D341Med (cell line): ENCODE measurements at places on chromosomes 11 and 22.

DNA sequence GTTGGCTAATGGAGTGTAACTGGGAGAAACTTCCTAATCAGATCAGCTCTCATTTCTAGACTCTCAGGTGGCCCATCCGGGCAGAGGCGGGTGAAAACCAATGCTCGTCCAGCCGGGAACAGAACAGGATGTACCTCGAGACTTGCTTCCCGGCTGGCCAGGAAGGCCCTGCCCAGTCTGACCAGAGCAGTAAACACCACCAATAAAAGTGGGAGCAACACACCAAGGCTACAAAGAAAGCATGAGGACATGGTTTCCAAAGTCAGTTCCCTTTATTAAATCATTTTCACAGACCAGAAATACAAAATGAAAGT, 940 bp upstream of the TNKS1BP1 start:
- DNase-seq, result no peak

- DNase-seq, result peak; percentile 8
Measured at GRCh38 chr11:117356126-117356890, 28.7 kb downstream of the CEP164 start.

DNA sequence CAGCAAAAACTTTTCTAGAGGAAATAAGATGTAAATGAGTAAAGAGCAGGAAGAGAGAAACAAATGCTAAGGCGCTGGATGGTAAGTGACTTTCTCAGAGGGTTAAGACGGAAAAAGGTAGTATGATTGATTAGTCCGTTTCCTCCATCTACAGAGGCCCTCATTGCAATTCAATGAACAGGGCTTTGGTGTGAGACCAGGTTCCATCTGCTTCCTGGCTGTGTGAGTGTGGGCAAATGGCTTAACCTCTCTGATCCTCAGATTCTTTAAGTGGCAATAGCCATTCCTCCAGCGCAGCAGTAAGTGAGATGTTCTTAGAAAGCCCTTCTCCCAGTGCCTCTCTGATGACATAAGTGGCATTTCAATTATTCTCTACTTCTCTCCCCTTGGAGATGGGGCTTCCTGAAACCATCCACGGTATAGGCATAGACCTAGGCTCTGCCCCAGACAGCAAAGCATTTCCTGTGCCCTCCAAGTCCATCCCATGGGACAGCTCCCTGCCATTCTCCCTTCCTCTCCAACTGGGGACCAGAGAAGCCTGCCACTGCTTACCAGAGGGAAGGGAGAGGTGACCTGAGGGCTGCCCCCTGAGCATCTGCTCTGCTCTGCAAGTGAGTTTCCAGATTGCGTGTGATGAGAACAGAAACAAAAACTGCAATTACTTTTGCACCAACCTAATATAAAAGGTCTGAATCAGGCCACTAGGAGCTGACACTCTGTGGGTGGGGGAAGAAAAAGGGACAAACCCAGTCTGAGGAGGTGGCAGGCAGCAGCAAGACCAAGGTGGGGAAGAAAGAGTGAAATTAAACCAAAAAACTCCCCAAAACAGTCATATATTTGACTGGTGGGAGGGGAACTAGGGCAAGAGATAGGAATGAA, 12.7 kb upstream of the CD44 start:
- no peak for DNase-seq

DNA sequence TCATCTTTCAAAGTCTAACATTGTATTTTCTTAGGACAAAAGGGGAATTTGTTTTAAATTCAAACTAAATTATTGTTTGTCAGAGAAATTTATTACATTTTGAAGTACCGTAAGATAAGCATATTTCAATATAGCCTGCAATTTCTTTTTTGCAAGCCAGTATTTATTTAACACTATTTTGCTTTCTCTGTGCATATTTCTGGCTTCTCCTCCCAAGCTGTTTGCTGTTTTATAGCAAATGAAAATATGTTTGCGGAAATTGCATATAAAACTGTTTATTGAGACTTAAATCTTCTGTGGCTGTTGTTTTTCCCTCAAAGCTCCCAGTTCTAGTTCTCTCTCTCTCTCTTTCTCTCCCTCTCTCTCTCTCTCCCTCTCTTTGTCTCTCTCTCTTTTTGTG, 866.8 kb downstream of the FAM181B start:
- DNase-seq, result no peak

DNA sequence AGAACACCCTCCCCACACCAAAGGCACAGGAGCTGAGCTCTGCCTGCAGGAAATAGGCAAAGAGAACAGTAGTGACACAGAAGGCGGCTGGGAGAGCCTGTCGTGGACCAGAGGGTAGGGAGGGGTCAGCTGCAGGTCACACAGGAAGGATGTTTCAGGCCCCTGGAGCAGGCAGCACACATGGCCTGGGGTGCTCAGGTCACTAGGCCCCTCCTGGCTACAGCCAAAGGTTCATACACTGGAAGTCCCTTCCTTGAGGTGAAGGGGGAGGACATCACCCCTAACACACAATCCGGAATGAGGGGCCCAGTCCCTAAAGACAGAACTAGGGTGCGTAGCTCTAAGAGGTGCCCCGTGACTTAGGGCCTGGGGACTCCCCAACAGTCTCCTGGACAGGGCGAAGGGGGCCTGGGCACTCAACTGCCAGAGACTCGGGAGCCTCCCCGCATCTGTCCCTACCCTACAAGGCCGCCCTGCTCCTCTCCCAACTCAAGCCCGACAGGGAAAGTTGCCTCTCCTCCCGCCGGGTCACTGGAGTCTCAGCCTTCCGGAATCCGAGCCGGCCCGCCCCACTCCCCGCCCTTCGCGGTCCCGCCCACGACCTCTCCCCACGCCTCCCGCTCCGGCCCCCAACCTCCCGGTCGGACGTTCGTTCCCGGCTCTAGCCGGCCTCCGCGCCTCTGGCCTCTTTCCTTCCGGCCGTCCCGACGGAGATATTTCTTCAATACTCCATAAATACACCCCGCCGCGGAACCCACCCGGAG, at the start of gene CYB5R2:
Gene CYB5R2 (minus strand): TSS at position 541 of the 764 bp plus-strand sequence. CDS start 675 bp downstream, outside the sequence.
- DNase-seq, result no peak

DNA sequence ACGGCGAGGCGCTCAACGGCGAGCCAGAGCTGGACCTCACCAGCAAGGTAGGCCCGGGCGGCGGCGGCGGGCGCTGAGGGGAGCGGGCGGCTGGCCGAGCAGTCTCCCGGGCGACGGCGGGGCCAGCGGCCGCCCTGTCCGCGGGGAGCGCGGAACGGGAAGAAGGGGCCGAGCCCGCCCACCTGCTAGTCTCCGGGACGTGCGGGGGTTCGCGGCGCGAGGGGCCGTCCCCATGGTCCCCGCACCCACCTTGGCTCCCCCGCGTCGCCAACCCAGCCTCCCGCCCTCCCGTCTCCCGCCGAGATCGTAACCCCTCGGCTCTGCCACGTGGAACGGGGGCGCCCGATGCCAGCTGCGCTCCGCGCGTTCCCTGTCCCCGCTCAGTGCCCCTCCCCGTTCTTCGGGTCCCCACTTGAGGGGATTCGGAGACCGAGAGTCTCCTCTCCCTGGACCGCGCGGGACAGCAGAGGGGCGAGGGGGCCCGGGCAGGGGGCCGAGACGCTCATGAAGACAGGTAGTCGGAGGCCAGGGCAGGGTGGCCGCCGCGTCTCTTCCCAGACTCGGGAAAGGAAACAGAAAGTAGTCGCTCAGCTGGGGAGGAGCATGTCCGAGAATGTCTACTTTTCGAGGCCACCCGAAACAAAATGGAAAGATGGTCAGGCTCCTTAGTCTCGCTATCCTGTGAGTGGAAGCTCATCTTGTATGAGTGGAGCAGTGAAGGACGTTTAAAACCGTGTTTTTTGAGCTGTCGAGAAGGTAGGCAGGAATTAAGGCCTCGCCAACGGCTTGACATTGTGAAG, 557 bp downstream of the GTPBP1 start:
- peak; percentile 73 for DNase-seq

DNA sequence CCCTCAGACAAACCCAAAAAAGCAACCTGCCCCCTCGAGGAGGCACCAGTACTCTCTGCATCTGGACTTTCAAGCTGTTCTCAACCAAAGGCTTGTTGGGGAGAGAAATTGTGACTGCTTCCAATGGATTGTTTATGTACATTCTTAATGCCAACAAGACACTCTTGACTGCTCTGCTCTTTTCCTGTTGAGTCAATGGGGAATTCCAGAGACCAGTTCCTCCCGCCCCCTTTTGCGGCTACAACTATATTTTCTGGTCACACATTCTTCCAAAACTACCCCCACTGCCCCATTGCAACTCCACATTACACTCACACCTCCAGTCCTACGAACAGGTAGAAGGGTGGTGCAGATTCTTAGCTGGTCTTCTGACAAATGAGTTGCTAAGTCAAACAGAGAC, 187.0 kb downstream of the DSCAML1 start:
- DNase-seq, result no peak

DNA sequence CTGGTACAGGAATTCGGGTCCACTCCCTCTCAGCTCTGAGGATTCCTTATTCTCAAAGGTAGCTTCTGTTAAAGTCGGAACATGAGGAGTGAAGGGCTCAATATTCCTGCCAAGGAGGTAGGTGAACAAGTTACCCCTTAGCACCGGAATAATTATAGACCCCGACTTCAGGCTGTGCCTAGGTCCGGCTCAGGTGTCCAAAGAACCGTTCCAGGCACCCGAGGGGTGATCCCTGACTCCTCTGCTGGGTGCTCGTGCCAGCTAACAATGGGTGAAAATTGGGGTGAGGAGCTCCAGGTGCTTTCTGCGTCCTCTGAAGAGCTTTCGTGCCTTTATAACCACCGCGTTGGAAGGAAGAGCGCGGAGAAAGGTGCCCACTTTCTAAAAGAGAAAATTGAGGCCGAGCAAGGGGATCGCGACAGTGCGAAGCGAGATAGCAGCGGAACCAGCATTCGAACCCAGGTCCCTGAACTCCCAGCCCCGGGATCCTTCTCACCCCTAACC, 393 bp downstream of the CYB561A3 start:
- no peak for DNase-seq

- no peak for DNase-seq
Measured at GRCh38 chr22:27418261-27418660, 383.3 kb downstream of the MN1 start.

DNA sequence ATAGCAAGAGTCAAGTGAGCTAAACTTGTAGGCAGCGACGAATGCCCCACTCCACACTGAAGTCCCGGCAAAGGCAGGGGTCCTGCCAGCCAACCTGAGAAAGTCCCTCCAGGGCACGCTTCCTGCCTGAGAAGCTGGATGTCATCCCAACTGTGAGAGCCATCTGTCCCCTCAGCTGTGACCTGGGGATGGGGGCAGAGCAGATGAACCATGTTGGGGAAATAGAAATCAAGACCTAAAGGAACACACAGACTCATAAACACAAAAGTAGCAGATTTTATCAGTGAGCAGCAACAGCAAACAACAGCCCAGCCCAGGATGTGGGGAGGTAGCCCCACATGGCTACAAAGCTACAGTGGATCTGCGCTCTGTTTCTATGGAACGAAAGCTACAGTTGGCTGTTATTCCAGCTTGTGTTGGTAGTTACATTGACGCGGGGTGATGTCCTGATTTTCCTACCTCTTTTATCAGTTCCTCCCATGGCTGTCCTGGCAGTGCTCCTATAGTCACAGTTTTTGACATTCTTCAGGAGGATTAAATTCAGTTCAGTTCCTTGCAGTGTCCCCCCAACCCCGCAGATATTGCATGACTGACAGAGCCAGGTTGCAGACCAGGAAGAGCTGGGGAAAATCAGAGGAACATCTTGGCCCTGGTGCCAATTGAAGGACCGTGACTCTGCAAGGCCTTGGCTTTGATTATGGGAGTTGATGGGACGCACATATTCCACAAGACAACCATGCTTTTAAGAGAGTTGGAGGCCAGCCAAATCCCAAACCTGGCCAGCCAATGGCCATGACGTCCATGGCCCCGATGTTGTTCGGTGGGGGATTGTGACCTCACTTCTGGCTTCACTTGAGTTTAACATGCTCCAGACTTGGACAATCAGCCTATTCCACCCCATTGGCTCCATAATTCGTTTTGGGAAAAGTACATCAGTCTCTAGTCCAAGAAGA, 14.6 kb downstream of the MRGPRD start:
- DNase-seq, result no peak

- no peak for DNase-seq
Measured at GRCh38 chr11:118109231-118109630, 22.5 kb upstream of the SMIM35 start.

DNA sequence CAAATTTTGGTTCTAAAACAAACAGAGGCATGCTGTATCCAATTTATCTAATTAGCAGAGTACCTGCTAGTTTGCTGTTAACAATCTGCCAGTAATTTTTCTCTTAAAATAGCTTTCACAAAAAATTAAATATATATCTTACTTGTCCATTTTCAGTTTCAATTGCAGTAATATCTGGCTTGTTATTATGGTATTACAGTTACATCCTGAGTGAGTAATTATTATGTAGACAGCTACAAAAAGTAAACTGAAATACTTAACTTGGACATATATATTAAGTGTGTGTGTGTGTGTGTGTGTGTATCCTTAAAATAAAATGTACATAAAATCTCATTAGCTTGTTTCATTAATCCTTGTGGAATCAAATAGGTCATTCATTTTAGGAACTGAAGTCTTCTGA, 148.7 kb downstream of the LUZP2 start:
- DNase-seq, result no peak

DNA sequence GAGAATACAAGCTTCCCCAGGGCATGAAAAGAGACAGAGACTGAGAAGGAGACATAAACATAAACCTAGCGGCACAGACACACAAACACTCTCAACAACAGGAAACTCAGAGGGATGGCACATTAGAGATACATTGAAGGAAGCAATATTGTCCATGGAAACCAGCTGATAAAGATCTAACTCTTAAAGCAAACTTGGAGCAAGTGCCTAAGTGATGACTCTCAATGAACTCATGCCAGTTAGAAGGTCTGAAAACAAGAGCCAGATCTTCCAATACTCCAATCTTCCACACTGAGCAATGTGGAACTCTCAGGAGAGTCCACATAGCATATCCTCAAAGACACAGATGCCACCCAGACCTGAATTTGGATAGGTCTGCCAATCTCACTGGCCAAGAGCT, 168.8 kb upstream of the ISX start:
- no peak for DNase-seq

- no peak for DNase-seq
Measured at GRCh38 chr11:115941481-115941993, 437.3 kb upstream of the CADM1 start.

- DNase-seq, result no peak
Measured at GRCh38 chr11:63737718-63738117, 30.9 kb downstream of the ZFTA start.

DNA sequence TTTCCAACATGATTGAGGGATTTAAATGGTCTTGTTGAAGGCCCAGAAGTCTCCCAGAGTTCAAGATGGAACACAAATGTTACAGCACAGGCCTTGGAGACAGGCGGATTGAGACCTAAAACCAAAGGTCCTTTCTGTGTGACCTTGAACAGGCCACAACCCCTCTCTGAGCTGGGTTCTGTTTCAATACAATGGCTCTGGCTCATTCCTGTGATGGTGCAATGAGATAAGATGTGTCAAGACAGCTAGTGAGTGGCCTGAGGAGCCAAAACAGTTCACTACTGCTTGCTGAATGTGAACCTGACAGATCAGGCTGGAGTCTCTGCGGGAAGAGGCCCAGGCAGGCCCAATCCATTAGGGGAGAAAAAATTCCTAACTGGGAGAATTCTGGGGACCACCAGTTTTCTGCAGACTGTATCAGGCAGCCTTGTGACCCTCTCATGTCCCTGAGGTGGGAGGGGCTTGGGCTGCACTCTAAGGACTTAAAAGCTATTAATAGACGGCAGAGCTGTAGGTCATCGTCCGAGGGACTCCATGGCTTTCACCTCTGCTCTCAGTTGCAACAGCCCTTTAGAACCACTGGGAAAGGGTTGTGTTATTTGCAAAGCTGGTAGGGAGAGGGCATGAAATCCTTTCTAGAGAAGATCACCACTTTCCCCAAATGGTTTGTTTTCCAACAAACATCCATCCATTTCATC, 126.1 kb upstream of the TEAD1 start:
- no peak for DNase-seq

- DNase-seq, result no peak
Measured at GRCh38 chr11:102599642-102600261, 25.4 kb downstream of the MMP20 start.

GRCh38 chr11:62804310-62805075, 747 bp downstream of the NXF1 start:
- no peak for DNase-seq
